ENCODE measurements at places on chromosomes 11 and 22.

- no peak for DNase-seq
Measured at GRCh38 chr22:16658068-16658467, 65.5 kb upstream of the CCT8L2 start.

GRCh38 chr11:27696115-27696514 lies 4.1 kb downstream of the BDNF start:
- DNase-seq: no peak

DNA sequence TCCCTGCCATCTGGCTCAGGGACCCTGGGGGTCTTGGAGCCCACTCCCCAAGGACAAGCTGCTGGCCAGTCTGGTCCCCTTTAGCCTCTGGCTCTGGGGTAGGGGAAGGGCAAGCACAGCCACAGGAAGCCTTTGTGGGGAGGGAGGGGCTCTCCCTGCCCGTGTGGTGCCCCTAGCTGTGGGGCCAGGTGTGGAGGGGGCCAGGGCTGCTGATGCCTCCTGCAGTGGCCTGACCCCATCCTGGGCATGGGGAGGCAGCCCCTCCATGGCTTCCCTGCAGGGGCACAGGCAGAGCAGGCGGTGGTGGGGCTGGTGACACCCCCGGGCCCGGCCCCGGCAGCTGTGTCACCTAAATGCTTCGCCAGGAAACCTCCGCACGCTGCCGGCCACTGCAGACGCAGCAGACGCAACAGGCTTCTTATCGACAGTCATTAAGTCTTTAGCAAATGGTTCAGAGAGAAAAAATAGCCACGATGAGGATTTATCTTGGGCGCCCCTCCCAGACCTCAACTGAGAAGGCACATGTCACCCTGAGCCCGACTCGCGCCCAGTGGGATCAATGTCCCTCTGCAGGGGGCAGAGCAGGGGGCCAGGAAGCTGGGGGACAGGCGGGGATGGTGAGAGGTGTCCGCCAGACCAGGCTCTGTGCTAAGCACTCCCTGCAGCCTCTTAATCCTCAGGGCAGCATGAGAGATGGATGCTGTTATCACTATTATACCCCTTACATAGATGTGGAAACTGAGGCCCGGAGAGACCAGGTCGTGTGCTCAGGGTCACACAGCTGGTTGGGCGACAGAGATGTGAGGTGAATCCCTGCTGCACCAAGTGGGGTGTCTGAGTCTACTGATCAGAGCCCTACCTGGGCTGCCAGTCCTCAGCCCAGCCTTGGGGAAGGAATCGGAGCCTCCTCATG lies 33.9 kb downstream of the FLRT1 start:
- no peak for DNase-seq

DNA sequence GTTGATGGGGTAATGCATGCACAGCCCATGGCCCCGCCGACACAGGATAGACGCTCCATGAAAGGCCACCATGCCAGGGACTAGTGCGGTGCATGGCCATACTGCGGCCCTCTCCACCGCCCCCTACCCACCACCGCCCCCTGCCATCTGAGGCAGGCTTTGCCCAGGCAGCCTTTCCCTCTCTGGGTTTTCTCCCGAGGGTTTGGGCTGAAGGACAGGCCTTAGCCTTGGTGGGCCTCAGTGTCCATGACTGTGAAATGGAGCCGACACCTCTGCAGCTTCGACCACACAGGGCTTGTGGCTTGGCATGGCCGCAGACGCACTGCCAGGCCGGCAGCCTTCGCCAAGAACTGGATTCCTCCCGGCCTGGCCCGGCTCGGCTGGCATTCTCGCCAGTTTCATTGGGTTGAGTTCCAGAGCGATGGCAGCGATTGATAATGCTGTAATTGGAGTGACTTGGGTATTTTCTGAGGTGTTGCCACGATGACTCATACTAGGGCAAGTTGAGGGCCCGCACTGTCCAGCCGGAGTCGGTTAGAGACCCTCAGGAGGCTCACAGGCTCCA lies 111.3 kb downstream of the WNT7B start:
- no peak for DNase-seq

- no peak for DNase-seq
Measured at GRCh38 chr11:95156916-95157541, 67.4 kb downstream of the ENDOD1 start.

- DNase-seq: no peak
Measured at GRCh38 chr11:14727215-14727614, 83.6 kb downstream of the PDE3B start.

DNA sequence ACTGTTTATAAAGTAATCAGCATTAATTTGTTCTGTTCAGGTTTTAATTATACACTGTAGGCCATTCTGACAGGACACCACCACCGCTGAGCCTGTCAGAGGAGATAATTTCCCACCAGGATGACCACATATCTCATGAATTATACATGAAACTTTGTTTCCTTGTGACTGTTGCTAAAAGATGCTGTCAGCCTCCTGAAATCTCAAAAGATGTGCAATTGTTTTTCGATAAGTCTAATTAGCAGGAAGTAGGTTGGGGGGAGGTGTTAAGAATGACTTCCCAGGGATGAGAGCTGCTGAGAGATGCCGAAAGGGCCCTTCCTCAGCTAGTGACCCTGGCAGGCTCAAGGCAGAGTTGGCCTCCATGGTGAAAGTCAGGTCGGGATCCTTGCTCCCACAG lies 485.4 kb downstream of the SOX6 start:
- no peak for DNase-seq

GRCh38 chr22:31029276-31029675 lies 51.8 kb upstream of the SMTN start:
- no peak for DNase-seq

GRCh38 chr22:24398409-24398808 lies 29.0 kb upstream of the ADORA2A start:
- no peak for DNase-seq

- DNase-seq: no peak
Measured at GRCh38 chr11:96061730-96062129, 137.8 kb upstream of the MTMR2 start.

DNA sequence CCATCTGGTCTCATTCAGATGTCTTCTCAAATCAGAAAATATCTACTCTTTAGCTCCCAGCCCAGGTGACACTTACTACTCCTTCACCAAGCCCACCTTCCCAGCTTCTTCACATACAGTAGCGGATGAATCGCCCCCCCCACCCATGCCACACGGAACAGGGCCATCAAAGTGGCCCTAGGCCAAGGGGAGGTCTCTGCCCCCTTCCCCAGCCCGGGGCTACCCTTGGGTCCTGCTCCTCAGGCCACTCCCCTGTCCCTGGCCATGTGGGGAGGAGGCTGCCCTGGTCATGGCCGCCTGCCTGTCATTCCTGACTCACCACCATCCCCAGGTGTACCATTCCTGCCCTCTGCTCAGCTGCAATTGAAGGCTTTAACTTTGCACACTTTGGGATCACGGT lies 142.8 kb downstream of the NECTIN1 start:
- DNase-seq: no peak

DNA sequence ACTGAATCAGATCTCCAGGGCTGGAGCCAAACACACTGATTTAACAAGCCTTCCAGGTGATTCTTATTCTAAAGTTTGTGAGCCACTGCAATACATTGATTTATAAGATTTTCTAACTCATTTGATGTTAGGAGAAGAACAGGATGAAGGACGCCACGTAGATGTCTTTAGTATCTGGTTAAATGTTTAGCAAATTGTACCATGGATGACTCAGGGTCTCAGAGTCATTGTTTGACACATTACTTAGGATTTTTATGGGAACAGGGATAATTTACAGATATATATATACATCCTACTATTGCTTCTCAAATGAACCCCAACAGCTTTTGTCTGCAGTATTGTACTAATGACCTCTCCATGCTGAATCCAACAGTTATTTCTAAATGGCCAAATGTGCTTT lies 143.1 kb upstream of the DDI1 start:
- DNase-seq: no peak

Measured in MCF 10A (cell line).